Liver (tissue), 10 donors: ENCODE measurements at places on chromosomes 5 and 9.

DNA sequence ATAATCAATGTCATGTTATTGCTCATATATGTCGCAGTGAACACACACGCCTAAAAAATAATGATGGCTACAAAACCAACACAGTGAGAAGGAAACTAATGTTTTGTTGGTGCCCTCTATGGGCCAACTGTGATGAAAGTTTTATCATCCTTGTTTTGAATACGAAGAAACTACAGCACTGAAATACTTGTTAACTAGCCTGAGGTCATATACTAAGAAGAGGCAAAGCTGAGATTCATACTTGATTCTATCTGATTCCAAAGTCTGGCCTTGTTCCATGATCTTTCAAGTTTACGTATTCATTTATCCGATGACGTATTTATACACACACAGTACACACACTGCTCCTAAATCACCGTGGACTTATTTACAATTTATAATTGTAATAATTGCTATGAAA is 16.1 kb upstream of the DRD1 start:
- DNase-seq, result no peak

DNA sequence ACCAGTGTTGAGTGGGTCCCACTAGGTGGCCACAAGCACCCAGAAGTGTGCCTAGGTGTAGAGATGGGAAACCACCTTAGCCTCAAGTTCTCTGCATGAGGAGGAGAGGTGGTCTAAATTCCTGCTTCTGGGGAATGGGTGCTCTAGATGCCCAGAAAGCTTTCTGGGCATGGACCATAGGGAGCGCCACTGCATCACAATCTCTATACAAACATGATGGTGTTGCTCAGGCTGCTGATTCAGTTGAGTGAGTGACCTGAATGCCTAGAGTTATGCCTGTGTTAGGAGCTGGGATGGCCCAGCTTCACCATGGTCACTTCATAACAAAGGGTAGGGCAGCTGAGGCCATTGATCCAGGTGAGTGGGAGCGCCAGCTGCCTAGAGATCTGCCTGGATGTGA is 667.9 kb upstream of the ARRDC3 start:
- no peak for DNase-seq

DNA sequence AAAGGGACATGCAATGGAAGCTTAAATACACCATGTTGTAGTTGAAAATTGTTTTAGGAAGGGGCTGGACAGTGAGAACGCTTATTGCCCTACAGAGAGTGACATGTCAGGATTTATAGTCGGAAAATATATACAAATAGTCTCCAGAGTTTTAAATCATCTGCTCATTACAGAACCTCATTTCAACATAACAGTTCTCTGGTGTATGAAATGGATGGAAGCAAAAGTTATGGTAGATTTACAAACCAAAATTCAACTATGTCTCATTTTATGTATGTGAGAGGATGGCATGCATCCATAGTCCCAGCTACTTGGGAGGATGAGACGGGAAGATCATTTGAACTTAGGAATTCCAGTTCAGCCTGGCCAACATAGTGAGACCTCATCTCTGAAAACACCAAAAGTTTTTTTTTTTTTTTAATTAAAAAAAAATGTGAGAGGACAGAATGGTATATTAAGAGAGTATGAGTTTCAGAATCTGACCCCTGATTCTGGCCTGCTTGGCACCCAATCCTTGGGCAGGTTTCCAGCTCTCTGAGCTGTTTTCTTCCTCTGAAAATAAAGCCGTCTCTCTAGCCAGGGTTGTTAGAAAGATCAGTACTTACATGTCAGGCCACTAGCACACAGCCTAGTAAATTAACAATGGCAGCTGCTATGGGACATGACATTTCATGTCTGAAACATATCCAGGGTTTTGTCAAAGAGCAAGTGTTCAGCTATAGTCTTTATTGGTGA is 40.1 kb downstream of the IQGAP2 start:
- DNase-seq, result no peak

DNA sequence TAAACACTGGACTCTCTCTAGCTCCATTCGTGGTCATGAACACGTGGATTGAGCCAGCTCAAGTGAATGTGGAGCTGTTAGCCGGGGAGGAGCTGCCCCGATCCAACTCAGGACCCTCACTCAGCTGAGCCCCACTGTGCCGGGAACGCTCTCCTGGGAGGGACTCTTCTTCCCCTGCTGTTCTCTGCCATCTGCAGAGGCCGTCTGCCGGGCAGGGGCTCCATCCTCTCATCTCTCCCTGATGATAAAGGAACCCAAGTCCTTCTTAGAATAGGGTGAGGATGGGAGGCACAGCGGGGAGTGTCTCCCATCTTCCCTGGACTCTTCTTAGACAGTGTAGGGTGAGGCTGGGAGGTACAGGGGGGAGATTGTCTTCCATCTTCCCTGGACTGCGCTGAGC is 120.5 kb upstream of the IRX4 start:
- no peak for DNase-seq

DNA sequence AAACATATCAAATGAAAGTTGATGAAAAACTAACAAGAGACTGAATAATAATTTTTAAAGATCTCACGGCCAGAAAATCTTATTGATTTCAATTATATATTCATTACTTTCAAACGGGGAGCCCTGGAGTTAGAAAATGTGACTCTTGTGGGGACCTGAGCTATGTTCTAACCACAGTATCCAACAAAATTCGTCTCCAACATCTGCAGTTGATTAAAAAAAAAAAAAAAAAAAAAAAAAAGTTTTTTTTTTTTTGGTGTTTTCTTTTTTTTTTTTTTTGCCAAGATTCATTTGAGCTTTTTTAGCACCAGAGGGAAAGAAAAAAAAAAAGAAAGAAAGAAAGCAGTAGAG is 144.3 kb upstream of the PIK3R1 start:
- DNase-seq, result no peak

GRCh38 chr9:16542290-16542689 is 328.2 kb downstream of the BNC2 start:
- no peak for DNase-seq

DNA sequence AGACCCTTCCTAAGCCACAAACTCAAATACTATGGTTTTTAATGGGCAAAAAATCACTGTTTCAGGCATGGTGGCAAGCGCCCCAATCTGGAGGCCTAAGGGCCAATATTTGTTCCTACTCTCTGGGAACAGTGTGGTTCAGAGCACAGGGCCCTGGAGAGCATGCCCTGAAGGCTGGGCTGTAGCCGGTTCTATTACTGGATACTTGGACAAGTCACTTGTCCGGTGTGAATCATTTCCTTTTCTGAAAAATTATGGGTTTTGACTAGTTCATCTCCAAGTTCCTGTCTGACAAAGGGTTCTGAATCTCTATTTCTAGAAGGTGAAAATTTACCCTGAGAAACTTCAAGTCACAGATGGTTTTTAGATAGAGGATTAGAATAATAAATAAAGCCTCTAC is 75.0 kb downstream of the OTULIN start:
- DNase-seq, result no peak
